ENCODE measurements at places on chromosomes 3 and 15.

GRCh38 chr15:48644827-48645557 is 517 bp downstream of the FBN1 start:
- DNase-seq: peak; percentile 52

DNA sequence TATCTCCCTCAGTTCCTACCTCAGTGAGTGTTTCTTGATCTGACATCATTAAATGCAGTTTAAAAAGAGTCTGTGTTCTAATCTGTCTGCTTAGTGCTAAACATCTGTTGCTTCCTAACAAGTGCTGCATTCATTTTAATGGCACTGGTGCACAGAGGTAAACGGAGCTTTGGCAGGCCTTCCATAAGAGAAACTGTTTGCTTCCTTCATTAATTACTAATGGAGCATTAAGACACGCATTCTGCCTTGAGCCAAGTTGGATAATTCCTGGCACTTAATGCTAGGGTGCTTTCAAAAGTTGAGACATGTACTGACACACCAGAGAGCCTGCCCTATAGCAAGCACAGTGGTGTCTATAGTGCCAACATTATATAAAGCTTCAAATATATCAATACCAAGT is 34.7 kb downstream of the SCG5 start:
- no peak for DNase-seq

DNA sequence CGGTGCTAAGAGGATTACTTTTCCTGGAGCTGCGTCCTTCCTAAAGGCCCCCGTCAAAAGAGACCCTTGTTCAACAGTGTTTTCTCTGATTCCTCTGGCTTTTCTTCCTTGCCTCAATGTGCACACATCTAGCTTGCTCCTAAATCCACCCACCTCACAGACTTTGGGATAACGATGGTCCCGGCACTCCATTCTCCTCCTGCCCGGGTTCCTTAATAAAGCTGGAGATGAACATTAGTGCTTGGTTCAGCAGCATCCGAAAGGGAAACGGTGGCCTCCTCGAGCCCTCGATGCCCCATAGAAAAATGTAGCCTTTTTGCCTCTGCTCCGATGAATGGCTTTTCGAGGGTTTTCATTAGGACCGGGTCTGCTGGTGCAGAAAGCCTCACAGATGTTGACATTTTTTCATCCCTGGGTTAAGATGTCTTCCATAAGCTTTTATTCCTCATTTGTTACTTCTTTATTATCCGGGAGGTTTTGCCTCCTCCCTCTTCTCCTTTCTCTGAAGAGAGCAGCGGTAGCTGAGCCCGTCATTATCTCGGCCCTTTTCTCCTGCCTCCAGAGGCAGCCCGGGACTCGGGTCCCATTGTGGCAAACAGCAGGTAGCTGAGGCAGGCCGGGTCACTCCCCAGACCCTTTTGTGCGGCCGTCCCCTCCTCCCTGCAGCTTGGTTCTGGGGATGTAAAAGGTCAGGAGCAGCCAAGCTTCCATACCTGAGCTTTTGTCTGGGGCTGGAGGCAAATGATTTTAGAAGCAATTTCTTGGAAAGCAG is 64.6 kb downstream of the CPN2 start:
- peak; percentile 84 for DNase-seq

- DNase-seq: no peak
Observed at GRCh38 chr3:197372047-197372661, 73.7 kb upstream of the DLG1 start.

GRCh38 chr15:56817321-56818080 is 84.2 kb upstream of the ZNF280D start:
- DNase-seq: no peak

- DNase-seq: no peak
Observed at GRCh38 chr3:43043071-43043766, 62.7 kb downstream of the POMGNT2 start.

Measured in H9 (cell line).